NB4 (cell line): ENCODE measurements at places on chromosomes 16 and 17.
A peak's percentile ranks its signal among the peaks of the same experiment; 100 is the strongest.

DNA sequence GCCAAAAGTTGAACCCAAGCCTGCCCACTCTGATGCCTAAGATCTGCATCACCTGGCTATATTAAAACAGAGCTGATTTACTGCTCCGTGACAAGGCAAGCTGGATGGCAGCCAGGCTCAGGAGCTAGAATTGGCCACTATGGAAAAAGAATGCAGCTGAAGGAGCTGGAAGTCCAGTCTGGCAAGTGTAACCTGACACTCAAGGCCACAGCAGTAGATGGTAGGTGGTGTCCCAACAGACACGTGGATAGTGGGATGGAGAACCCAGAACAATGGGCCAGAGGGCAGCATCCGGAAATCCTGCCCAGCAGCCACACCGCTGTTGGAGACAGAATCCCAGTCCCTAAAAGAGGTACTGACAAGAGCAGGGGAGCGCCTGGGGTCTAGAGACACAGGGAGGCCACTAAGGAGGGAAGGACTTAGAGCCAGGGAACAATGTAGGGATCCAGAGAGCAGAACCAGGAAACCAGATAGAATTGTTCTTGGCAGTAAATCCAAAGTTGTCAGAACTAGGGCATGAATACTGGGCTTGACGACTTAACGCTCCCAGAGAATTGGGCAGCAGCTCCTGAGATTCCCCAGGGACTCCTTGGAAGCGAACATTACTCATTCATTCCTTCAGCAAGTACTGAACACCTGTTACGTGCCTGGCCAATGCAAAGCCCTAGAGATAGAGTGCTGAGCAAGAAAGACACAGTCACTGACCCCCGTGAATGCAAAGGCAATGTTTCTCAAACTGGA is 85.7 kb downstream of the CDYL2 start:
- no peak for DNase-seq

DNA sequence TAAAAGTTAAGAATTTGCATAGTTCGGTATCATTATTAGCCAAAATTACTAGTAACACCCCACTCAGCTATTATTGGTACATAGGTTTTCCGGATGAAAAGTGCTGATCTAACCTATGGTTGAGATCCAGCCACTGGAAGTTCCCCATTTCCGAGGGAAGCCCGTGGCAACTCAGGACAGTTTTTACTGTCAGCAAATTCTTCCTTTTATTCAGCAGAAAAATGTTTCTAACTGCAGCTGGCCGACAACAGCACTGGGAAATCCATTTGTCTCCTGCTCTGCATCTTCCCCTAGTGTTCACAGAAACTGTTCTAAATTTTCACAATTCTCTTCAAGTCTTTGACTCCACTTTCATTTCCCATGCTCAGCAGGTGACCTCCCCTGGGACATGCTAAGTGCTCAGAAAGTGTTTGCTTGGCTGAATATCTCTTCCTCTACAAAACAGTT is 15.5 kb upstream of the MMD start:
- peak; percentile 58 for DNase-seq

- DNase-seq: no peak
Measured at GRCh38 chr16:49986351-49987124, 38.5 kb upstream of the CNEP1R1 start.

DNA sequence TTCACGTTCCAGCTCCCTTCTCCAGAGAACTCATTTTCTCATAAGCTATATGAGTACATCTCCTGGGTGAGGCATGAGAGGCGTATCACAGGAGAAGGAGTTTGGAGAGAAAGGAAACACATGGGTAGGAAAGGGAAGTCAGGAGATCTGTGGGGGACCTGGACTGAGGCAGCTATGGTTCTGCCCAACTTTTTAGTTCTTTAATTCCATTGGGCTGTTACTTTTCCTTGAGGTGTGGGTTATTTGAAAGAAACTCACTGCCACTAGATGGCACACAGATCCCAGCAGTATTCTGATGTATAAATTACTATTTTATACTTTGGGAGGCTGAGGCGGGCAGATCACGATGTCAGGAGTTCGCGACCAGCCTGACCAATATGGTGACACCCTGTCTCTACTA is 63.6 kb downstream of the NUP93 start:
- DNase-seq: peak; percentile 43

DNA sequence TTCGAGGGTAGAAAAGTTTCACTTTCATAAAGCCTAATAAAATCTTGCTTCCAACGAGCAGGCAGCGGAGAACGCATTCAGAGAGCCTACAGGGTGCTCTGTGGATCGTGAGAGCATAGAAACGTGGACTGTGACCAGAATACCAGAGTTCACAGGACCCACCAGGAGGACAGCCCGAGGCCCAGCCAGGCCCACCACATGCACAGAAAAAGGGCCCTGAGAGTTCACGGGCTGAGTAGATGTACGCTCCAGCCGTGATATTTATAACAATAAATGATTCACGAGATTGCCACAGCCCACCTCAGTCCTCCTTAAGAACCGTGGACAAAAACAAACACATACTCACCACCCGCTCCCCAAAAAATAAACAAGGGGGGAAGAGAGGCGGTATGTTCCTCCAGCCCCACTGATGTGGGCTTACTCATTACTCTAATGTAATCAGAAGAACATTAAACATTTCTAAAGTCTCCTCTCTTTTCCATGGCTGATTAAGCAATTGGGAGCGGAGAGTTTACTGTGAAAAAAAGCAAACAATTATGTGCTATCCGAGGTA is 207.2 kb downstream of the C16orf78 start:
- no peak for DNase-seq

DNA sequence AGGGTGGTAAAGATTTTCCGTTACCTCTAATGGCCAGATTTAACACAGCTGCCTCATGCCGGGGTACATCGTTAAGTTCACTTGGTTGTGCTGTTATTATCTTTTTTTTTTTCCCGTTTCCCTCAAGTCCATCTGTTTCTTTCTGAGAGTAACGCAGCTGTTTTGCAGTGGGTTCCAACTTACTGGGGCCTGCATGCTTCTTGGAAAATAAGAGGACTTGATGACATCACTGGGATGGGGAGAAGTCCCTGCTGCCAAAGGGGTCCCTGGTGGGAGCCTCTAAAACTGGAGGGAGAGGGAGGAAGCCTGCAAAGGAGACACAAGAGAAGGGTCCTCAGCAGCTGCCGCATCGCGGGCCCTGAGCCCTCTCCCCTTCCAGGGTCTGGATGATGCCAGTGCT is 77.8 kb upstream of the NOL11 start:
- no peak for DNase-seq

GRCh38 chr17:81948635-81949378 is 1.8 kb upstream of the MYADML2 start:
- no peak for DNase-seq

- DNase-seq: peak; percentile 74
Measured at GRCh38 chr17:75749545-75750389, 15.2 kb downstream of the GALK1 start.

DNA sequence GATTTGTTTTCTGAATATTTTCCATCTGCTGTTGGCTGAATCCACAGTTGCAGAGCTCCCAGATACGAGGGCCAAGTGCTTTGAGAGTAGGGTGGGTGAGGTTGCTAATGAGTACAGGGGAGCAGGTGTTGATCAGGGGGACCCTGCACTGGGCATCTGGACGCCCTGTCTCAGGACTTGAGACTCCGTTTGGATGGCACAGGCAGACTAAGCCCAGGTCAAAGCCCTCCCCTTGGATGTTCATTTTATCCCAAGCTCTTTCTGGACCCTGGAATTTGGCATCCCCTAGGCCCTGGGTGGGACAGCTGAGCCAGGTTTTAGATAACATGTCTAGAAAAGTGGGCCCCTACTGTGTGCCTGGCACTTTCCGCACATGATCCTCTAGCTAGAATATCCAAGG is 12.1 kb downstream of the USP6 start:
- DNase-seq: no peak

- no peak for DNase-seq
Measured at GRCh38 chr17:82495844-82496528, 23.5 kb upstream of the FOXK2 start.

DNA sequence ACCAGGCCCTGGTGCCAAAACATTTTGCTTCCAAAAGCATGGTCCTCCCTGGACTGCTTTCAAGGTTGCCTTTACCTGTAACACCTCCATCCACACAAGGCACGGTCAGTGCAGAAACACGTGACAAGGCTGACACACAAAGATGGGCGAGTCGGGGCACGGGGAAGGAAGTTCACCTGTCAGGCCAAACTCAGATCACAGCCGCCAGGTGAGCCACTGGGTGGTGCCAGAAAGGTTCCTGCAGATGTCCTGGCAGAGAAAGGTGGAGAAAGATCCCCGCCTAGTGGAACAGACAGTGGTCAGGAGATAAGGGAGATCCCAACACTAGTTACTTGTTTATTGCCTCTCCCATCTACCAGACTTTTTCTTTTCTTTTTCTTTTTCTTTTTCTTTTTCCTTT is 155.3 kb downstream of the AIPL1 start:
- DNase-seq: no peak

- DNase-seq: no peak
Measured at GRCh38 chr17:78449983-78450595, 71.6 kb downstream of the PGS1 start.

- DNase-seq: no peak
Measured at GRCh38 chr17:8025176-8025911, 13.5 kb upstream of the ALOX15B start.
